ENCODE measurements at places on chromosomes 3 and 15.

DNA sequence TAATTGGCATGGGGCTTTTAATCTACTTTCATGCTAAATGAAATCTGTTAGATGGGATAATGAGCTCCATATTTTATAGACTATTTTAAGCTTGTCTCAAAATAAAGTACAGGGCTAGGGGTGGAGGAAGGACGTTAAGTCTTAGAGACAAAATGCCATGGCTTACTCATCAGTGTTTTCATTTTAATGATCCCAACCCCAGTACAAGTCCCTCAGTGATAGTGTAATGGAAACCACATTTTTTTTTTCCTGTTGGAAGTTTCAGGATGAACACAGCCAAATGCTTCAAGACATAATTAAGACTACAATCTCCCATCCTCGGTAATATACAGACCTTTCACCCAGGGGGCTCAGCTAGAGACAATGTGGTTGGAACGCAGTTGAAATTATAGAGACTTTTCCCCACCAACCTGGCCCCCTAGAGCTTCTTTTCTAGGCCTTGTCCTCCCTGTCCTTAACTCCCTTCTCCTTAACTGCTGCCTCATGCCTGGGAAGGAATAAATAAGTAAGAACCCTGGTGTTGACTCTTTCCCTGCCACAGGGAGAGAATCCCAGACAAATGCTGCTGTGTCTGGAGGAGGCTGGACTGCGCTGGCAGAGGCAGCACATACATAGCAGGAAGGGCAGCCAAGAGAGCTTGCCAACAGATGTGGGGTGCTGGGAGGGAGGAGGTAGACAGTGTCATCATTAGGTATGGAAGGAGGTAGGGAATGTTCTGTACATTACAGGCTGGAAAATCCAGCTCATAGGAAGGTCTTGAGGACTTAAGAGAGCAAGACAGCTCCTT lies 115.4 kb upstream of the ROPN1 start:
- no peak for DNase-seq

DNA sequence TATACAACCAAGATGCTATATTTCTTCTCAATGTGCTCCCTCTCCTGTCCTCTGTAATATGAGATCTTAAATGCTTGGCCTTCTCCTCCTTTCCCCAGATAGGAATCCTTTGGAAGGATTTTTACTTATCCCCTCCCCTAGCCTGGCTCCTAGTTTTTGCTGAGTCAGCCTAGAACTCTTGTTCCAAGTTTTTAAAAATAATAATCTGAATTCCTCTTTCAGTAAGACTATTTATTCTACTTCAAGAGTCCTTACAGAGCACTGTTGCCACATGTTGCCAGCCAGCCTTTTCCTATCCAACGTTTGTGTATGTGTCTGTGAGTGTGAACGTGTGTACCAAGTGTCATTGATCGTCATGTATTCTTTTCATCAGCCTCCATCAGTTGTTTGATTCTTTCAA lies 11.0 kb upstream of the KCNMB2 start:
- no peak for DNase-seq

DNA sequence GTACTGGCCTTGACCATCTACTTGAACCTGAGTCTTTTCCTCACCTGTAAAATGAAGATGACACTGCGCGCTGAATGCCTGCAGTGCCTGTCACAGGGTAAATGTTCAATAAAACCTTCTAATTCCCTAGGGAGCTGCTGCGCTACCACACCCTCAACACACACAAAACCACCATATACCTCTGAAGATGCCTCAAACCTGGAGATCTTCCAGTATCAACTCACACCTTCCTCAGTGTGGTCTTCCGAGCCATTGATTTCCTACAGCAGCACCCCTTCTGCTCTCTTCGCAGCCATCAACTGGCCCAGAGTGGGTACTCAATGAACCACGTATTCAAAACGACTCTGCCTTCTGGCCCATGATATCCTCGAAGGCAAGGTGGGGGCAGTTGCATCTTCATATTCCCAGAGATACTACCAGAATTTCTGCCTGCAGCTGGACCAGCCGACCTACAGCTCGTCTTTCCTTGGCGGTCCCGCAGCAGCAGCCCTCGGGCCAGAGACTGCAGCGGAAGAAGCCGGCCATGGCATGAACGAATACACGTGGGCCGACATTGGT lies 695 bp downstream of the RPL32 start:
- DNase-seq = no peak

DNA sequence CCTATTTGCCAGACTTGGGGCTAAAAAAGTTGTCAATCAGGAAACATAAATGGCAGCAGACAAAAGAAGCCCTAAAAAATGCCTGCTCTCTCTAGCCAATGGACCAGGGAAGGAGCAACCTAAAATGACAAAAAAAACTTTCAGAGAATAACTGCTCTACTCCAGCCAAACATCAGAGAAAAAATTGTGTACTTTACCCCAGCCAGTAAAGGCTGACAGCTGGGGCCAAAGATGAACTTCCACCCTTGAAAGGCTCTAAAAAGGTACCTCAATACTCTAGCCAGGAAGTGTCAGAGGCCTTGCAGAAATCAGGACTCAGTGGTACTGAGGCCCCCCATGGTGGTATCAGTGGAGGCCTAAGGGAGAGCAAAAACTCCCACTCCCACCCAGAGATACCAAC lies 18.4 kb downstream of the C3orf70 start:
- DNase-seq = no peak

DNA sequence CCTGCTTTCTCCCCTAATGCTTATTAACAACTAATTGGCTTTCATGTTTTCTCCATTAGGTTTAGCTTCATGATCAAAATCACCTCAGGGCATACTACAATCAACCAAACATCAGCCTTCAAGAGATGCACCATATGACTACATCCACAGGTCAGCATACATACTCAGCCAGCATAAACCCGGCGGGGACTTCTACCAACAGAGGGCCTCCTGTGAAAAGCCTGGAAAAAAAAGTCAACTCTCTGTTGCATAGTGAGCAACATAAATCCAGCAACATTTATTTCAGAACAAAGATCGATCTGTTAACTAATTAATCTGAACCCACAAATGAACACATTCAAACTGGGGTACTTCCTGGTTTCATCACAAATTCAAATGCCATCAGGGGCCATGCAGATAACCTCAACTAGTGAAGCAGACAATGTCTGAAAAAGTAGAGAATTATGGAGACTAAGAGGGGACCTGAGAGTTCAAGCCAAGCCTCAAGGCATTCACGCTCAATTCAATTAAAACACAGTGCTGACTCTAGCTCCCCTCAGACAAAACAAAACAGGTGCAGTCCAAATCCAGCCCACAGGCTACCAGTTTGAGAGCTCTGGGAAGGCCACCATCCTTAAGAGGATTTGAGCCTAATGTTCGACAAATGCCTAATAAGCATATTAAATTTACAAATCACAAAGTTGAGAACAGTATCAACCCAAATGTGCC lies 124.5 kb downstream of the MAGI1 start:
- no peak for DNase-seq

DNA sequence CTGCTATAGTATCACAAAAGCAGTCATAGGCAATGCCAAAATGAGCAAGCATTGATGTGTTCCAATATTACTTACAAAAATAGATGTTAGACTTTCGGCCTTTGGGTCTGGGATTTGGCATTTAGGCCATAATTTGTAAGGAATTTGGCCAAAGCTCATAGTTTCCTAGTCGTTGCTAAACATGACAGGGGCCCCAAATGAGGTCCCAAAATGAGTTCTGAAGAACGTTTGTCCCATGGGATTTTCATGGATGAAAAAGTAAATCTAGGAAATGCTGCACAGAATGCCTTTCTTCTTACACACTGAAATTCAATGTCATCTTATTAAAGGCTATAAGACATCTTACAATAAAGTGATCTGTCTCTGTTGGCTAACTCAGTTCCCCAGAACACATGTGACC lies 456.0 kb downstream of the CNTN4 start:
- DNase-seq = no peak

DNA sequence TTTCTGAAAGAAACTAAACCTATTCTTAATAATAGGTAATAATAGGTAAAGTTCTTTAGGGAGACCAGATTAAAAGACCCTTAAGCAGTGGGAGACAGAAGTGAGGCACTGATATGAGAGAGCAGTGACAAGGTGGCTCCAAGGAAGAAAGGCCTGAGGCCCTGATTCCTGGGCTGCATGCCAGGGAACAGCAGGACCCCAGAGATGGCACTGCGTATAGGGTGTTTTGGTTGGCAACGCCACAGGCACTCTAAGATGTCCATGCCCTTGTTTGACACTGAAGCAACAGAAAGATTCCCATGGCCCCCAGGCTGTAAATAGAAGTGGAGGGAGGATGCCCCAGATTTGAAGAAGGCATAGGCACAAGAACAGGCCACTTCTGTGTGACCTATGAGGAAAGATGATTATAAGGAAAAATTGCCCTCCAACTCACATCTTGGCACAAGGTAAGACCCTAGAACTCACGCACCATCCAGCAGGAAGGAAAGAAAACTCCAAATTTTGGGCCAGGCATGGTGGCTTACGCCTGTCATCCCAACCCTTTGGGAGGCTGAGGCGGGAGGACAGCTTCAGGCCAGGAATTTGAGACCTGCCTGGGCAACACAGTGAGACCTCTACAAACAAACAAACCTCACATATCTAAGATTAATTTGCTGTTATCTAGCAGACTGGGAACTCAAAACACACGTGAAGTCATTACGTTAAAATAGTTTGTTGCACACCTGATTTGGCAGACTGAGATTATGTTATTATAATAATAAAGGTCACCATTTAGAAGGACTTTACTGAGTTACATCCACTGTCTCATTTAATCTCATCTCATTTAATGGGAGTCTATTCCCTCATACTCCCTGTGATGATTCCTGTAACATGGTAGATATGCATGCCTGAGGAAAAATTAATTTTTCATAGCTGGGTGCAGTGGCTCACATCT lies 10.5 kb upstream of the BLM start:
- no peak for DNase-seq

DNA sequence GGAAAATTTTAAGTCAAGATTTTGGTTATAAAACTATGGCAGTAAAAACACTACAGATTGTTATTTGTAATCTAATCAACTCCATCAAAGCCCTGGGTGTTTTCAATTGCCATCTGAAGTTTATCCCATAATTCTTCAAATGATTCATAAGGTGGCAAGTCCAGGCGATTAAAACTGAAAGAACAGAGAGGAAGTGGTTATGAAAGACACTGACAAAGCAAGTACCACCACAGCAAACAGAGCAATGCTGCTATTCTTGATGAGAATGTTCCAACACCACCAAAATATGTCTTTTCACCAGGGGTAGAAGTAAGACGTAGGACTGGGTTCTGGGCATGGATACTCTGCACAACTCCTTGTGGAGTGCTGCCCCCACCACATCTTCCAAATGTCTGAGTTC lies 86.9 kb upstream of the PRTG start:
- DNase-seq = no peak

DNA sequence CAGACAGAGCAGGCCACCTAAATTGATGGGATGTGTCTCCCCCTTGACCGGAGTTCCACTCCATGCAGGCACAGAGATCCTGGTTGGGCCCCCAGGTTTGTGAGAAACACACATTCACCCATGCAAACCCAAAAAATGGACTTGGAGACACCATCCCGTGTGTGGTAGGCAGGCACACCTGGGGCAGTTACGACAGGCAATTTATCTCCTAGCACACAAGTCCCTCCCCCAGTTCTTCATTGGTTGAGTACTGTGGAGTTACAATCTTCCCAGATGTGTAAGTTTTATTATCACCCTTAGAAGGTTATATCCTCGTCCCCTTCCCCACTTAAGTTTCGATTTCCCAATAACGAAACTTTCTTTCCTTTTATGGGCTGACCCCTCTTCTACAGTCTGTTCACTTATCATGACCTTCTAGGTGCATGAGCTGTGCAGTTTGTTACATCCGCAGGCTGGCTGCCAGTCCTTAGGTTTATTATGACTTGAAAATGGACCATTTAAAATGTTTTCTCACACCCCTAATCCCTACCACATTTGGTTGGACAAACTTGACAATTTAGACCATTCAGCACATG lies 27.3 kb downstream of the ARL8B start:
- DNase-seq = no peak

GRCh38 chr3:171397089-171397488 lies 63.1 kb downstream of the TNIK start:
- no peak for DNase-seq

DNA sequence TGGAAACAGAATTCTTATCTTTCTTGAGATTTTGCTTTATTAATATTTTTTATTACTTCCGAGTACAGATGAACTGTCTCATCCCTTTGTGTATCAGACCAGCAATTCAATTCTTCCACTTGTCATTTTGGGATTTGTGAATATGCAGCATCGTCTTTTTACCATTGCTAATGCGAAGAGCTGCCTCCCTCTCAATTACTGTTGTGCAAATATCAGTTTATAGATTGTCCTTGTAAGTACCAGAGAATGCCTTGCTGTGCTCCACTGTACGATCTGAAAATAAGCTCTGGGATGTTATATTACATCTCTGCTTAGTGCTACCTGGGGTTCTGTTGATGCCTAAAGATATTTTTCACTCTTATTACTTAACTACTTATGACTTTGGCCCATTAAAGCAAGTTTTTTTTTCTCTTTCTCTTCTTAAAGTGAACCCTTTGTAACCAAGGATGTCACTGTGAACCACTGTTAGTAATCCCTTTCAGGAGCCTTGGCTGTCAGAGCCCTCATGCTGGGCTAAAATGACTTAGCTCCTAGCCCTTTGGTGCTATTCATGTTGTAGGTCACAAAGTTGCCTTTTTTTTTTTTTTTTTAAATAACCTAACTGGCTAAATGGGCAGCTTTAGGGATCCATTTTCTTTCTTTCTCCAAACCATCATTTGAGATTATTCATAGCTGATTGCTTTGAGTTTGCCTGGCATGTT lies 382.9 kb downstream of the FEZF2 start:
- DNase-seq = no peak

DNA sequence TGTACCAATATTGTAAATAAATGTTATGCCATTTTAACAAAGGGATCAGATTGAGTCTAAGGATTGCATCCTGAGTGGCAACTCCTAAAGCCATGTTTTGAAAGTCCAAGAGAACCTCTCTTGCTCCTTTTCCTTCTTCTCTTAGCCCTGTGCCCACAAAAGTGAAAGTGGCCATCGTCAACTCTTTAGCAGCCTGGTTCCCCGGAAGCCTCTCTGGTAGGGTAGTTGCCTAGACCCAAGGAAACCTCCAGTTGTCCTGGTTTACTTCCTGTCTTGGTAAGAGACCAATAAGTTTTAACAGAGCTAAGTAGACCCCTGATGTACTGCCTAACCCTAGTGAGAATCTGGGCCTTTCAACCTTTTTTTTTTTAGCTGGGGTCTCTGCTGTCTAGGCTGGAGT lies 10.2 kb upstream of the ITPKA start:
- DNase-seq = no peak

- peak; percentile 80 for DNase-seq
These were observed 27.2 kb upstream of the VPS33B start for GRCh38 chr15:91049378-91050127.

GRCh38 chr3:52280050-52280461 lies 1.6 kb upstream of the WDR82 start:
- DNase-seq = peak; percentile 72

Data from islet precursor cell (in vitro differentiated cells).